ENCODE measurements at places on chromosomes 13 and 19. TPM values are rescaled to one million over a fixed set of nuclear protein-coding genes. Genes with fewer than 3 reads are reported as not detected.

The KL gene
- total RNA-seq, result 0.50 TPM

The FCHO1 gene
- 38.7 TPM for total RNA-seq

The LSM14A gene
- total RNA-seq, result 102 TPM

The SHC2 gene
- total RNA-seq, result 0.32 TPM

The ZNF544 gene
- total RNA-seq, result 51.6 TPM

The PRTN3 gene
- total RNA-seq, result not detected

The CCDC61 gene
- 18.4 TPM for total RNA-seq

The ARL11 gene
- 0.97 TPM for total RNA-seq

The KLC3 gene
- not detected for total RNA-seq

The TEX29 gene
- total RNA-seq, result 0.46 TPM
